MM.1S (cell line): ENCODE measurements at places on chromosomes 12 and 14.

- no peak for DNase-seq
Observed at GRCh38 chr12:24379861-24380521, 430.5 kb upstream of the SOX5 start.

DNA sequence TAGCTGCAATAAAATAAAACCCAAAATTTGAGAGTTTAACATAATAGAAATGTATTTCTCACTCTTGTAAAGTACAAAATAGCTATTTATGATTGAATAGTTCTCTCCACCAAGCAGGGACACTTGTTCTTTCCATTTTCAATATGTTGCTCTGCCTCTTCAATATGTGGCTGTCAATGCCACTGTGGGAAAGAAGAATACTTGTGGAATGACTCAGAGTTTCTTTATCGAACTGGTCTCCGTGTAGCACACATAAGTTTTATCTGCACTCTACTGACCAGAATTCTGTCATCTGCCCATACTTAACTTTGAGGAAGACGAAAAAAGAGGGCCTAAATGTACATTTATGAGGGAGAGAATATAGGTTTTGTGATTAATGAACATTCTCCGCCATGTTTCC lies 256.9 kb downstream of the ATXN7L3B start:
- no peak for DNase-seq

- peak; percentile 9 for DNase-seq
Observed at GRCh38 chr12:1716215-1716862, 25.5 kb downstream of the ADIPOR2 start.

GRCh38 chr14:104265918-104266630 lies 127.7 kb downstream of the KIF26A start:
- no peak for DNase-seq

GRCh38 chr12:100154474-100155247 lies 12.0 kb upstream of the BLTP3B start:
- DNase-seq, result peak; percentile 66

GRCh38 chr14:104203071-104203425 lies 64.7 kb downstream of the KIF26A start:
- no peak for DNase-seq

- no peak for DNase-seq
Observed at GRCh38 chr12:118409834-118410233, 33.5 kb downstream of the SUDS3 start.

GRCh38 chr14:100582496-100583165 lies 4.6 kb downstream of the BEGAIN start:
- no peak for DNase-seq

GRCh38 chr12:114018669-114019068 lies 52.5 kb upstream of the RBM19 start:
- DNase-seq, result no peak

- no peak for DNase-seq
Observed at GRCh38 chr12:123056709-123057108, 76.2 kb downstream of the ARL6IP4 start.

GRCh38 chr12:12048266-12048665 lies 22.5 kb upstream of the BCL2L14 start:
- DNase-seq, result no peak

- DNase-seq, result peak; percentile 26
Observed at GRCh38 chr12:65740506-65740872, 83.8 kb upstream of the HMGA2 start.

GRCh38 chr14:64507376-64508156 lies 3.0 kb downstream of the ZBTB1 start:
- no peak for DNase-seq

GRCh38 chr12:17333287-17333686 lies 727.3 kb upstream of the LMO3 start:
- no peak for DNase-seq

DNA sequence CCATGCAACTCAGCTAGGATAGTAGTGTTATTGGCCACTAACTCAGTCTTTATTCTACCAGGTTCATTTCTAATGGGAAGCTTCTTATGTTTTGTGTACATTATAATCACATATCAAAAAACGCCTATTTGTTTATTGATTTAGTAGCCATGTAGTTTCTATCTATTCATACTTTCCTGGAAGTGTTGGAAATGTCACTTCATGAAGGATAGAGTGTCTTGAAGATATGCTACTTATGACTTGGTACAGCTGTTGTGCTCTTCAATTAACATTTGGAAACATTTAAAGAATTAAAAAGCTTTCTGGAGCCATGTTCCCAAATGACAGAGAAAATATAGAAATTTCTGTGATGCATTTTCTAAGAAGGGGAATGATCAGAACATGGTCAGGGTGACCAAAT lies 307.5 kb downstream of the ETNK1 start:
- DNase-seq, result no peak

DNA sequence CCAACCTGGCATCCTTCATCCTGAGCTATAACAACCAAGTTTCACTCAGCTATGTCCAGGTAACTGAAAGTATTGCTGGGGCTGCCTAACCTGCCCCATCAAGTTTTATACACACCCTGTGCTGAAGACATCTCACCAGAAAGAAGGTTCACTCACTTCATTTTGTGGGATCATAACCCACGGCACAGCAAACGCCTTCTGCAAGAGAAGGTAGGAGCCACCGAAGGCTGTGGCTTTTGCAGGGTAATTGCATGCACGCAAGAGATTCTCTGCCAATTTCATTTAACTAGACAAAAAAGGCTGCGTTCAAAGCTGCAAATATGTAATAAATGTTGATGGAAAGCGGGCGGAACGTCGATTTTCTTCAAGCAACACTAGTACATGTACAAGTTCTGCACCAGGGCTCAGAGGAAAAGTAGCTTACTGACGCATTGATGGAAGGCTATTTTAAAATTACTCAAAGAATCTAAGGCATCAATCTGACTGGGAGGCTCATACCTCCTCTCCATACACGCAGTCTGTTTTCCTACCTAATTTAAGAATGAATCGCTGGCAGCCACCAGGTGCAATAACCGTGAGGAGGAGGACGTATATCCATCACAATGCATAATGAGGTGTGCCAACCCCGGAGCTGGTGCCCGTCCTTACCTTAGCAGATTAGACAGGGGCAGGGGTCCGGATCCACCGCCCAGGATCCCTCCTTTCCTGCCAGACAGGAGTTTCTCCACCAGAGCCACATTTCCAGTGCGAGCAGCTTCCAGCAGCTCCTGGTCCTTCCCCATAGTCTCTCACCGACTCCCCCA lies 1.1 kb downstream of the ANKS1B start:
- no peak for DNase-seq

- DNase-seq, result no peak
Observed at GRCh38 chr12:125853670-125854069, 788.4 kb downstream of the AACS start.

GRCh38 chr14:32224737-32225377 lies 21.8 kb upstream of the RNU6-8 start:
- DNase-seq, result no peak

DNA sequence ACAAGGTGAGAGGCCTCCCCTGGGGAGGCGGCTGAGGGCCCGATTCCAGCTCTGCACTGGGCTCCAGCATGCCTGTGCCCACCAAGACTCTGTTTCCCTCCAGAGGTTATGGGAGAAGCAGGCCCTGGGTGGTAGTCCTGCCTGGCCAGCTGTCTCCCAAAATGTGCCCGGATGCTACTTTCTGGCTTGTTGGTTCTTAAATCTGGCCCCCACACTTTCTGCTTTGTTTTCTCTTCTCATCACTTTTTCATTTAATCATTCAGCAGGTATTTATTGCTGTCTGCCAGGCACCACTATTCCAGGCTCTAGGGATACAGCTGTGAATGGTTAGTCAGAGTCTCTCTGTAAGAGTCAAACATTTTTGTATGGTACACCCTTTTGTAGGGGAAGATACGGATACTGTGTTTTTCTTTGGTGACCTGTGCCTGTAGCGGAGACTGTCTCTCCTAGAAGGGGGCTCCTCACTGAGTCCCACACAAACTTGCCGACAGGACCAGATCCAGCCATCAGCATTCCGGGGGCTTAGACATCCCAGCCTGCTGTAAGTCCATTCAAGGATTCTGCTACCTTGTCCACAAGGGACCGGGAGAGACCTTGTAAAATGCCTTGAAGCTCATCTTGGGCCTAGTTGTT lies 3.8 kb downstream of the DHRS2 start:
- DNase-seq, result no peak

GRCh38 chr12:54463034-54463433 lies 10.4 kb downstream of the GTSF1 start:
- no peak for DNase-seq

GRCh38 chr12:63826006-63826585 lies 18.4 kb upstream of the SRGAP1 start:
- peak; percentile 49 for DNase-seq

- no peak for DNase-seq
Observed at GRCh38 chr14:61191733-61192132, 89.4 kb downstream of the TMEM30B start.

DNA sequence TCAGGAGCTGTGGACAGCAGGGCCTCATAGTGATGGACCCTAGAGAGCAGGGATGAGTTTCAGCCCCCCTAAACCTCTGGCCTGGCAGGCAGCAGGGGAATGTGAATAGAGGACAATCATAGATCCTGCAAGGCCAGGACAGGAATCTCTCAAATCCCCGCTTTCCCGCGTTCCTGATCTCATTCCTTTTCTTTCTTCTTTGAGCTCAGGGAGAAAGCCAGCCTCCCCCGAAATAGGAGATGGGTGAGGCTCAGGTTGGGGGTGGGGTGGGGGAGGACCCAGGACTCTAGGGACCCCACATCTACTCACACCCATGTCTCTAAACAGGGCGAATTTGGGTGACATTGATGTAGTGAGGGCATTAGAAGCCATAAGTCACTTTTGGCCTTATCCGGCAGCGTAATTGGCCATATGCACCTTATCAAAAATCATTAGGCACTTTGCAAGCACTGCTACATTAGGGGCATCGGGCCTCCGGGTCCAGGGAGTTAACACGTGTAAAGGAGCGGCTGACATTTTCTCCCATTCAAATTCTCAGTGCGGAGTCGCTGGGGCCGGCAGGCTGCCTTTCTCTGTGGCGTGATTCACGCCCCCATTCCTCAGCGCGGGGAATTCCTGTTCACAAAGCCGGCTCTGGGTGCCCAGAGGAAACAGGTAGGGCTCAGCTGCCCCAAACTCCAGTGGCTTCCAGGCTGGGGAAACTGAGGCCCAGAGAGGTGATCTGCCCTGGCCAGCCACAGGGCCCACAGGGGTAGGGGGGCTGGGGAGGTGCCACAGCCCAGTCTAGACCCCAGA lies 1.5 kb downstream of the LHX5 start:
- no peak for DNase-seq

DNA sequence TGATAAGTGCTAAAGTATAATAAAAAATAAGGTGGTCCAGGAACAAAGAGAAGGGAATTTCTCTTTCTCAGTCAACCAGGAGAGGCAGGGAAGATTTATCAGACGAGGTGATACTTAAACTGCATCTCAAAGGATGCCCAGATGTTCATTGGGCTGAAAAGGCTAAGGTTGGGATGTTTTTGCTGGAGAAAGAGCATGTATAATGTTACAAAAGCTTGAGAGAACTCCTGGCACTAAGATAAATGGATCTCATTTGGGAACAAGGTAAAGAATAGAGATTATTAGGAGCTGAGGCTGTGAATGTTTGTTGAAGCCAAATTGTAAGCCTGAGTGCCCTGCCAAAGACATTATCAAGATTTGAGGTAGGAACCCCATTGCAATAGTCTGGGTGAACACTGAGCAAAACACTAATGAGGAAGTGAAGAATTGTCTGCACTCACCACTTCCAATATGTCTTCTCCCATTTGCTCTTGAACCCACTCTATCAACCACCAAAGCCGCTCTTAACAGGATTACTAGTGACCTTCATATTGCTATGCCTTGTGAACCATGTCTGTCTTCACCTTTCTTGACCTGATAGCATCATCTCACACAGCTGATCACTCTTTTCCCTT lies 149.0 kb upstream of the ARID2 start:
- no peak for DNase-seq

GRCh38 chr14:23538050-23538718 lies 13.4 kb downstream of the ZFHX2 start:
- no peak for DNase-seq

DNA sequence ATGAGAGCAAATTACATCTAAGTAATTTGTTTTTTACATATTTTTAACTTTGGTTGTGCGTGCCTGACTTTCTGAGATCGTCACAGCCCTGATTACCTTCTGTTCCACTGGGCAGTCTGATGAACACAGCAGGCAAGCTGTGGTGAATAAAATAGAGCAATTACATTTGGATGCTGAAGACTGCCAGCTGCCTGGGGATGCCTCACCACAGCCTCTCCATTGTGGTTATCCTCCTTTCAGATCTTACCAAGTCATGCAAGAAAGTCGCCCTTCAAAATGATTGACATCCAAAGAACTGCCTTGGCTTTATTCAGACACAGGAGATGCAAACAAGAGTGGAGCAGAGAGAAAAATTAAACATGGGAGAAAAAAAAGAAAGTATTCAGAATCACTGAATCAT lies 456.6 kb upstream of the TMPO start:
- no peak for DNase-seq

- DNase-seq, result no peak
Observed at GRCh38 chr12:132385923-132386751, 56.7 kb upstream of the GALNT9 start.

GRCh38 chr12:109223211-109223610 lies 85.9 kb downstream of the FOXN4 start:
- no peak for DNase-seq

- no peak for DNase-seq
Observed at GRCh38 chr14:50534416-50534815, 2.0 kb upstream of the MAP4K5 start.

- no peak for DNase-seq
Observed at GRCh38 chr12:19003141-19003540, 126.4 kb upstream of the PLEKHA5 start.
